ENCODE measurements at places on chromosomes 12 and 14.

DNA sequence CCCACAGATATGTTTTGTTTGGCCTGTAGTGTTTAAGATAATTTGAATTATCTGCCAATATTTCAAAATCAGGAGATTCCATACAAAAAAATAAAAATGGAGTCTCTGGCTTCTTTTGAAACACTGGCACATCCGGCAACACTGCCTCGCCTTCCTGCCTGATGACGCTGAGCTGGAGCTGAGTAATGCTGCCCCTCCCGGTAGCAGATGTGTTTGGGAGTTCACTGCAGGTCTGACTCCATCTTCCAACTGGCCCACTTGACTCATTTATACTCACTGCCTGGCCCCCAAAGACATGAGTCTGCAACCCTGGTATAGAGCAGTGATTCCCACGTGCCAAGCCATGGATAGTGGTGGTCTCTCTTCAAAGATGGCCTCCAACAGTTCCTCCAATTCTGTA is 7.4 kb downstream of the CIT start:
- no peak for DNase-seq

GRCh38 chr14:100278702-100279101 is 27.5 kb downstream of the SLC25A29 start:
- no peak for DNase-seq

- no peak for DNase-seq
Observed at GRCh38 chr14:20328705-20329104, 4.4 kb downstream of the CCNB1IP1 start.

- no peak for DNase-seq
Observed at GRCh38 chr14:70771781-70772212, 37.5 kb downstream of the MAP3K9 start.

DNA sequence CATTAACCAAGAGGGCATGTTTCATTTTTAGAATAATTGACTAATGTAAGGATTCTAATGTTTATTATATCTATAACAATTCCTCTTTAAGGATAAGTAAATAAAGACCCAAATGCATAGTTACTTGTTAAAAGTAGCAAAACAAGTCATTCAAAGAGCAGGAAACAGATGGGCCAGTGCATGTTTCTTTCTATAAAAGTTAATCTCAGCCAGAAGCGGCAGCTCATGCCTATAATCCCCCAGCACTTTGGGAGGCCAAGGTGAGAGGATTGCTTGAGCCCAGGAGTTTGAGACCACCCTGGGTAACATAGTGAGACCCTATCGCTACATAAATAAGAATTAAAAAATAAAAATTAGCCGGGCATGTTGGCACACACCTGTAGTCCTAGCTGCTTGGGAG is 391.0 kb upstream of the RGS6 start:
- no peak for DNase-seq

GRCh38 chr14:45199230-45199629 is 53.8 kb downstream of the MIS18BP1 start:
- DNase-seq, result no peak

DNA sequence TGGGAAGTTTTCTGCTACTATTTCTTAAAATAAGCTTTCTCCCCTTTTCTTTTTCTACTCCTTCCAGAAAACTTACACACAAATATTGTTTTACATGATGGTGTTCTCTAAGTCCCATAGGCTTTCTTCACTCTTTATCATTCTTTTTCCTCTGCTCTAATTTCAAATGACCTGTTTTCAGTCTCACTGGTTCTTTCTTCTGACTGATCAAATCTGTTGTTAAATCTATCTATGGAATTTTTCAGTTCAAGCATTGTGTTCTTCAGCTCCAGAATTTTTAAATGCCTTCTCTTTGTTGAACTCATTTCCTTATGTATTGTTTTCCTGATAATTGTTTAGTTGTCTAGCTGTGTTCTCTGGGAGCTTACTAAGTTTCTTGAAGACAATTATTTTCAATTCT is 29.5 kb upstream of the CNOT2 start:
- no peak for DNase-seq

- DNase-seq, result no peak
Observed at GRCh38 chr12:113418213-113418879, 3.8 kb upstream of the SDSL start.

DNA sequence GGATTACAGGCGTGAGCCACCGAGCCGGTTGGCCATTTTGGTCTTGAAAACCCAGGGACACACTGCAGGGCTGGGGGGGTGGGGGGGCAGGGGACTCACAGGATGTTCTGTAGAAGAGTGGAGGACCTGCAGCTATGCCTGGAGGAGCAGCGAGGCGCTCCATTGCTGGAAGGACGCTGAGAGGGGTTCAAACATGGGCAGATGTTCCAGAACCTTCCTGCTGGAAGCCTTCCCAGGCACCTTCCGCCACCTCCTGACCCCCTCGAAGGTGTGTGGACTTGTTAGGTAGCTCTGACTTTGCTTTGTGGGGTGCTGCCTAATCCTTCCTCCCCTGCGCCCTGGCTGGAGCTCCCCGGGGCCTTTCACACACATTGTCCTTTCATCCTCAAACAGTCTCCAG is 19.6 kb upstream of the PPP1R13B start:
- DNase-seq, result no peak

GRCh38 chr14:83470466-83470865 is 1936.8 kb upstream of the SEL1L start:
- no peak for DNase-seq

GRCh38 chr12:5123921-5124320 is 80.2 kb downstream of the KCNA5 start:
- no peak for DNase-seq

DNA sequence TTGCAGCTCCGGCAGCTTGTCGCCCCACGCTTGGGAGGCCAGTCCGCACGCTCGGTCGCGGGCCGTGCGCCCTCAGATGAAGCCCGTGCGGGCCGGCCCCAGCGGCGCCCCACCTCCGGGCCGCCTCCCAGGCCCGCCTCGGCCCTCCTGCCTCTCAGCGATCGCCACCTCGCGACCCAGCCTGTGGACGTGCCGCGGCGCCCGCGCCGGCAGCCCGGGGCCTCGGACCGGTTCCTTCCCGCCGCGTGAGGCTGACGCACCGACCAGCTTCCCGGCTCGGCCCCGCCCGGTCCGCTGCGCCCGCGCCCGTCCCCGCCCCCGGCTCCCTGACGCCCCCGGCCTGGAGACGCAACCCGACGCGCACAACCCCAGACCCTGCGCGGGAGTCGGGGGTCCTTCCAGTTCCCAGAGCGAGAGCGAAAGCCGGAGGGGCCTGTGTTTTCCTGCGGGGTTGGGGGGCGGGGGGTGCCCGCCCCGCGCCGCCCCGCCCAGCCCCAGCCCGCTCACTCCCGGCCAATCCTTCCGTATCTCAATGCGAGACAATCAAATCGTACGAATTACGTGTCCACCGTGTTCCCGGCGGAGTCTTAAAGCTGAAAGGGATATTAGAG is at the start of gene ERO1A:
ERO1A (minus strand) TSS at position 78 of the 611 bp plus-strand sequence; CDS start at position 1, 77 bp downstream.
- no peak for DNase-seq

DNA sequence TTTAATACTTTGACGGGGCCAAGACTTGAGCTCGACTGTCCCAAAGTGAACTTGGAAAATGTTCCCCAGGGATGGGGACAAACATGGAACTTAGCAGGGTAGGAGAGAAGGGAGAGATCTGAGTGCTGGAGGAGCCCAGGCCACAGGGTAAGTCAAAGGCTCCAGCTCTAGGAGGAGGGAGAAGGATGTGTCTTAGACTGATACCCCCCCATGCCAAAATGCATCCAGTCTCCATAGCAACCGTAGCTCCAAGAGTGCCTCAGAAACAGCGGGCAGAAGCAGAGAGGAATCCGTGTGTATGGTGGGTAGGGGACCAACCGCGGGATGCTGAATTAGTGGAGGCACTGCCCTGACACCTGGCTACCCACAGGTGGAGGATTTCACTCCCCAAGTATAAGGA is 845 bp upstream of the AGAP2 start:
- no peak for DNase-seq

- no peak for DNase-seq
Observed at GRCh38 chr14:72675126-72675525, 218.8 kb downstream of the DPF3 start.

GRCh38 chr14:22488522-22489243 is 100.3 kb downstream of the DAD1 start:
- DNase-seq, result peak; percentile 94

DNA sequence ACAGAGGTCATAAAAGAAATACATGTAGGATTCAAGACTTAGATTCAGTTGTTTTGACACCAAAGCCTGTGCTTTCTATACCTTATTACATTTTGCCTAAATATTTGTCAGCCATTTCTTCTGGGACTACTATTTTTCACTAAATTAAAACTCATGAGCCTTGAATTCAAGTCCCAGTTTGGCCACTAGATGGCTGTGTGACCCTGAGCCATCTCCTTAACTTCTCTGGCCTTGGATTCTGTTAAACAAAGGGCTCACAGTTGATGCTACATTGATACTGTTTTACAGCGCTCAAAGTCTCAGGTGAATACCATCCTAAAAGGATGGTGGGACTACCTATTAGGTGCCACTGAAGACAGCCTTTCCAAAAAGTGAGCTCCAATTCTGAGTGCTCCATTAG is 39.6 kb upstream of the CCDC198 start:
- DNase-seq, result peak; percentile 31

GRCh38 chr12:42992826-42993225 is 403.3 kb upstream of the PRICKLE1 start:
- DNase-seq, result no peak

DNA sequence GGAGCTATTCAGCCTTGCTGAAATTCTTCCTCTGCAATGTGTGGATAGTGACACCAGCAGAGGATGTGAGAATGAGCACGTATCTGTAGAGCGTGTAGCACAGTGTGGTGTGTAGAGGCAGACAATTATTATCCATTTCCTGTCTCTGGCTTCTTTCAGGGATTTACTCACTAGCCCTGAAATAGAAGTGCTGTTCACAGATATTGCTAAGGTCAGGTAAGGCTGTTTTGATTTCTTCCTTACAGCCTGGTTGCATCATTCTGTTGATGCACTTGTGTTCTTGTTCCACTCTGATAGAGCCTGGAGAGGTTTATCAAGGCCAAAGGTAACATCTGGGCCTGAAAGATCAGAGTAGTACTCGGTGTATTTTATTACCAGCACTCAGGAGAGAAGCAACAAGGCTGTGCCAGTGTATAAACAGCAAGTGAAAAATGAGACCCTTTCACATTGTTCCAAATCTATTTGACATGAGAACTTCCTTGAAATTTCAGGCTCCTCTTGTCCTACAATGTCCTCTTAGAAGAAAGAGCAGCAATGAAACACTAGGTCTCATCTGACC is 16.7 kb downstream of the ARG2 start:
- peak; percentile 39 for DNase-seq

- peak; percentile 42 for DNase-seq
Observed at GRCh38 chr14:50798048-50798421, 32.9 kb downstream of the NIN start.

DNA sequence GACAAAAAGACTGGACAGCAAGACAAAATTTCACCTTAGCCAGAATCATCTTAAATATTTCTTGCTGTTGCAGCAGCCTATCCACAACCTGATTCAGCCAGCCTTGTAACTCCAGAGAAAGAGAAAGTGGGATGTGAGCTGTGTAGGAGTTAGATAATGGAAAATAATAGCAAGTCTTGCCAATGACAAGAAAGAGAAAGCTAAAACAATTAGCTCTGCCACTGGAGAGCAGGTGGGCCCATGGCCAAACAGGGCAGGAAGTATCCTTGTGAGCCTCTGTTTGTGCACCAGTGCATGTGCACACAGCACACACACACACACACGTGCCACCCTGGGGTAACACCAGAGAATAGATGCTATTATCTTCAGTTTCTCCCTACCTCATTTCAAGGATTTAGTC is 106.0 kb upstream of the CCDC196 start:
- no peak for DNase-seq

GRCh38 chr14:85233756-85234155 is 296.2 kb upstream of the FLRT2 start:
- no peak for DNase-seq

- no peak for DNase-seq
Observed at GRCh38 chr14:73719791-73720190, 5.6 kb upstream of the PNMA1 start.

- DNase-seq, result no peak
Observed at GRCh38 chr14:103488960-103489359, 33.7 kb downstream of the CKB start.

- DNase-seq, result no peak
Observed at GRCh38 chr14:89614009-89614691, 197.1 kb upstream of the FOXN3 start.

- DNase-seq, result no peak
Observed at GRCh38 chr12:52659951-52660350, 7.9 kb upstream of the KRT2 start.

- no peak for DNase-seq
Observed at GRCh38 chr12:118493962-118494361, 117.6 kb downstream of the SUDS3 start.

GRCh38 chr14:104082807-104083206 is 2.7 kb upstream of the ASPG start:
- DNase-seq, result no peak

DNA sequence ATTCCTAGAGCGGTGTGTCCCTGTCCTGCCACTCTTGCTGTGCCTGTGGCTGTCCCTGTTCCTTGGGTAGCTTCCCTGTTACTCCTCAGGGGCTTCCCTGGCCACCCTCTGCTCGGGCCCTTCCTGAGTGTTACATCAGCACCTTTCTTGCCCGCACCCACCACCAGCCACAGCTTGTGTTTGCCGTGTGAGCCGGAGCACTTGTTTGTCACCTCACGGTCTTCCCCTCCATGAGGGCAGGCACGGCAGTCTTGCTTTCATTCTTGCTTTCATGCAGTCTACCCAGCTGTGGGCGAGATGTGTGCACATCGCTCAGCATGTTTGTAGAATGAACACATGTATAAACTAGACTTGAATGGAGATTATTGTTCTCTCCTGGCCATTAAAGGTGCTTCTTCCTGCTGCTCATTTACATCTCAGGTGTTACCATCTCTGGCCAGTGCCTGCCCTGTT is 42.0 kb downstream of the TRAF3 start:
- peak; percentile 89 for DNase-seq

DNA sequence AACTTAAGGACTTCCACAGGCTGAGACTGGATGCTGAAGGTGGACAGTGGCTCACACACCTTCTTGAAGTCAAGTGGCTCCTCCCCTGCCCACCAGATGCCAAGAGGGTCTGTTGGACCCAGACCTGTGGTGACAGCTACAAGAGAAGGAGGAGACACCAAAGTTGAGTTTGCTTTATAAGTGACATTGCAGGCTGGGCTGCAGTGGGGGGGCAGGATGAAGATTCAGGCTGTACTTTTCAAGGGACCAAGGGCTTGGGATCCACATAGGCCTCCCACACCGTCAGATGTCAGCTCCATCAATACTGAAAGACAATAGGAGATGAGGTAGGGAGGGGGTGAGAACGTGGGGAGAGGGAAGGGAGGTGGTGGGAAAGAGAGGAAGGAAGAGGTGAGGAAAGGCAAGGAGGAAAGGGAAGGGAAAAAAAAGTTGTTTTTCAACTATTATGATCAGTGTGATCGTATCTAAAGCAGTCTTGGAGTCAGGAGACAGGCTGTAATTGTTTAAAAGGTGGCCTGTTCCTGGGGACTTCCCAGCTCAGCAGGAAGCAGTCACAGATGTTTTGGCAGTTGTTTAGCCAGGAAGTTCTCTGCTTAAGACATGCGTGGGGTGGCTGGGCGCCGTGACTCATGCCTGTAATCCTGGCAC is 84.1 kb upstream of the RESF1 start:
- no peak for DNase-seq

GRCh38 chr14:36222952-36223468 is 46.5 kb upstream of the PTCSC3 start:
- DNase-seq, result no peak

Measured in GM12878 (cell line).